GM23248 (cell line): ENCODE measurements at places on chromosomes 7 and 10. TPM values are rescaled to one million over a fixed set of nuclear protein-coding genes. Genes with fewer than 3 reads are reported as not detected.

DNA sequence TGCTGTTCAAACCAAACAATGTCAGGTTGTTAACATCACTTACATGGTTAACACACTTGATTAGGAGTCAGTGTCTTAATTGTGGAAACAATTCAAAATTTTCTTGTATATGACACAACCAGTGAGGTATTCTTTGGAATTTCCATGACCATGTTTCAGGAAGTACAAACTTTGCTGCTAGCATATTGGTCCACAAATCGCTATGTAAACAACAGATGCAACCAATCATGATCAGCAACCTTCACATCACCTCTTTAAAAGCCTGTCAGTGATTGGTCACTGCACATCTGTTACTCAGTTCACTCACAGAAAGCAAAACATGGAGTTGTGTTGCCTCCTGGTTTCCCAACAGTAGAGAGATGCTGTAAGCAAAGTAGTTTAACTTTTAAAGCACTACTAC, 108.9 kb upstream of the FAM3C start:
- DNase-seq: peak; percentile 49

SPDYE5 gene
- not detected in 2 replicates for total RNA-seq

ING3 gene
- total RNA-seq: 10.1 and 13.3 TPM in 2 replicates

DNA sequence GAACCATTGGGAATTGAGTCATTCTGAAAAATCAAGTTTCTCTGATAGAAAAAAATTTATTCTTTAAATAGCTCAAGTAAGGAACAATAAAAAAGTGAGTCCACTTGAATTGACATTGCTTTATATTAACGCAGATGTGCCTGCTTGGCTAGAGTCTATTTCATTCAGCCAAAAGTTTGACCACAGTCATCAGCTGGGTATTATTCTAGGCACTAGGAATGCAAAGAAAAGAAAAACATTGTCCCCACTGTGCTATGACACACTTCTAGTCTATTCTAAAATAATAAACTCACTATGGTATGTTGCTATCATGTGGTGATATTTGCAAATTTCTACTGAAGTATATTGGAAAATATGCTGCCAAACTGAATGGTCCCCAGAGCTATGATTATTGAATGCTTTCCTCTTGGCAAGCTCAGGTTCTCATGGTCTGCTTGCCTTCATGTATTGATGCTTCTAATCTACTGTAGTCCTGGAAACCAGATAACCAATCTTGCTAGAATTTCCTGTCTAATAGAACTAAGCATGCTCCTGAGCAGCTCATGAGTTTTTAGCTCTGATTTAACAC, 8.3 kb downstream of the SFRP4 start:
- DNase-seq: peak; percentile 56

GRCh38 chr7:39623732-39624441, 515 bp downstream of the RALA start:
- DNase-seq: peak; percentile 73

- no peak for DNase-seq
Observed at GRCh38 chr10:71553432-71553831, 156.7 kb downstream of the CDH23 start.

- peak; percentile 77 for DNase-seq
Observed at GRCh38 chr7:43693687-43694398, 35.5 kb downstream of the COA1 start.

SFXN2 gene
- 0.51 and 1.1 TPM in 2 replicates for total RNA-seq

- no peak for DNase-seq
Observed at GRCh38 chr10:16105082-16105481, 244.8 kb upstream of the MINDY3 start.

PLEKHA8 gene
- 10.3 and 15.3 TPM in 2 replicates for total RNA-seq

GRCh38 chr7:26898891-26899290, 34.5 kb upstream of the SKAP2 start:
- DNase-seq: peak; percentile 24

GRCh38 chr7:4225361-4225771, 456.7 kb upstream of the FOXK1 start:
- no peak for DNase-seq

GRCh38 chr10:97016728-97017473, 168.9 kb downstream of the SLIT1 start:
- DNase-seq: no peak

- no peak for DNase-seq
Observed at GRCh38 chr10:101905251-101905650, 61.7 kb upstream of the KCNIP2 start.
